ENCODE measurements at places on chromosomes 1 and 21.

DNA sequence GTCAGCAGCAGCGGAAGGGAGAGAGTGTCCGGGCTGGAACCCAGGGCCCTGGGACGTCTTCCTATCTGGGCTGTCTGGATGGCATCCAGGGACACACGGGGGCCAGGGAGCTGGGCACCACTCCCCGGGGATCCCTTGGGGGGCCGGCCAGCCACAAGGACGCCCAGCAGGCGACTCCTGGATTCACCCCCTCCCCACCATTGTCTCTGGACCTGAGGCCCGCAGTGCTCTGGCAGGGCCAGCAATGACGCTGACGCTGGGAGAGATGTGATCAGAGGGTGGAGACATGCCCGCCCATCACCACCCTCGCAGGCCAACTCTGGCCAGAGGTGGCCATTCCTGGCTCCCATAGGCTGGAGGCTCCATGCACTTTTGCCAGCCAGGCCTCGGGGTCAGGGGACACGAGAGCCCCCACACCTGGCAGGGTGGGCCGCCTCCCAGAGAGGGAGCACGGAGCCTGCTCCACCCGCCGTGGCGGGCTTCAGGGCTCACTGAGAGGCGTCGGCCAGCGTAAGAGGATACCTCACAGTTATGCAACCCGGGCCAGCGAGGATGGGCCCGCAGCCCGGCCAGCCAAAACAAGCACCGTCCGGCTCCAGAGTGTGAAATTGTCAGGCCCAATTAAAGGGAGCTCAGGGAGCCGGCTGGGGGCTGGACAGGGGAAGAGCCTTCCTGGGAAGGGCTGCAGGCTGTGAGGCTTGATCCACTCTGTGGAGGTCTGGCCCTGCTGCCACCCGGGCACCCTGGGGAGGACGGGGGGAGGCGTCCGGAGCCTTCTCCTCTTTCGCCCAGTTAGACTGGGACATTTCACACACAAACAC is 10.3 kb downstream of the ACTRT2 start:
- no peak for DNase-seq

DNA sequence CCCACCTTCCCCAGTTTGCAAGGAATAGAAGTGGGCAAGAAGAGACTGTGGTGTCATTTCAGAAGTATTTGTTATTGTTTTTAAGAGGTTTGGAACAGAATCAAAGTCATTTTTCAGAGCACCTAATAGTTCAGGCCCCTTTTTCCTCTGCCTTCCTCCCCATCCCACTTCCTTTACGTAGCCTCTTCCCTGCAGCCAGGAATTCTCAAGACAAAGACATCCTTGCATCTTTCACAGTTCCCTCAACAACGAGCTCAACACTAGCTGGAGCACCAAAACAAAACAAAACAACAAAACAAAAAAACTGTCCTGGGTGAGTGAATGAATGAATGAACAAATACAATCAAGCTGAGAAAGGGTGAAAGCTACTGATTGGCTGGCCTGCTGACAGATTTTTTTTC is 7.0 kb downstream of the PALMD start:
- DNase-seq = no peak

- no peak for DNase-seq
These were observed 71.4 kb downstream of the DIRAS3 start for GRCh38 chr1:67978890-67979516.

- no peak for DNase-seq
These were observed 23.1 kb downstream of the SLC26A9 start for GRCh38 chr1:205920159-205920558.

DNA sequence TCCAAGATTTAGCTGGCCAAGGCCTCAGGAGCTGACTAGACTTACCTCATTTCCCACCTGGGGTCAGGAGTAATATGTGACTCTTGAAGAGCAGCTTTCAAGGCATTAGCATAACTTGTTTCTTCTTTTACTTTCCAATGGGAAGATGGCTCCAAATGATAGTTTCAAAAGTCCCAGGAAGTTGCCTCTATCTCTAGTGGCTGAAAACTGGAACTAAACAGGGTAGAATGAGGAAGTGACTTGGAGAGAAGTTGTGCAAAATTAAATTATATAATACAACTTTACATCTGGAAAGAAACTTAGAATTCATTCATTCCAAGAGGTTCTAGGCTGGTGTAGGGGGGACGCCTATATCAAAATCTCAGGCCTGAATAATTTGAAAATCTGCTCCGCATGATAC is 250.1 kb upstream of the FMN2 start:
- no peak for DNase-seq

DNA sequence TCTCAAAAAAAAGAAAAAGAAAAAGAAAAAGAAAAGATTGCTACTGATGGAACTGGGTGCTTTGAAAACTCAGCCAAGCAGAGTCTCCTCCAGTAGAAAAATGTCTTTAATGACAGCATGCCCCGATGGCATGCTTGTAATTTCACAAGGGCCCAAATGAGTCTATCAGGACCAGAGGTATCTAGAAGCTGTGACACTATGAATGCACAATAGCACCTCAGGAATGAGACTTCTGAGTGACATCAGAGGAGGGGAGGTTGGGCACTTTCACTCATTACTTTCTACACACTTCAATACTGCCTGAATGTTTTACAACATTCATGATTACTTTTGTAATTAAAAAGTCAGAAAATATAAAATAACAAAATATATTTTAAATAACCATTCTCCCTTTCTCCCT is 15.1 kb upstream of the CD58 start:
- no peak for DNase-seq

- DNase-seq = no peak
These were observed 21.5 kb upstream of the TMCO2 start for GRCh38 chr1:40226192-40226591.

GRCh38 chr21:34536820-34537219 is 24.8 kb upstream of the KCNE1 start:
- no peak for DNase-seq

DNA sequence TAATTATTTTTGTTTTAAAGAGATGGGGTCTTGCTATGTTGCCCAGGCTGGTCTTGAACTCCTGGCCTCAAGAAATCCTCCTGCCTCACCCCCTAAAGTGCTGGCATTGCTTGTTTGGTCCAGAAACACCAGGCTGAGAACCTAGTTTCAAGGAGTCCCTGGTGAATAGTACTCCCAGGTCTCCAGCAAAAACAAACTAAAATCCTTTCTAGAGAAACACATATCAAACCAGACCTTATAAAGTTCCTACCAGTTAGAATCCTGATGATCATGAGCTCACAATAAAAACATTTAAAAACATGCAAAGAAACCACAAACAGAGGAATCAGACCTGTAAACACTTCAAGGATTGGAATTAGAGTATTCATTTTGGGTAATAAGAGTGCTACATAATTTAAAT is 34.4 kb upstream of the PADI1 start:
- no peak for DNase-seq

- no peak for DNase-seq
These were observed 791 bp upstream of the PIK3R3 start for GRCh38 chr1:46133181-46133658.

GRCh38 chr1:110752941-110753725 is 78.4 kb upstream of the KCNA3 start:
- no peak for DNase-seq

DNA sequence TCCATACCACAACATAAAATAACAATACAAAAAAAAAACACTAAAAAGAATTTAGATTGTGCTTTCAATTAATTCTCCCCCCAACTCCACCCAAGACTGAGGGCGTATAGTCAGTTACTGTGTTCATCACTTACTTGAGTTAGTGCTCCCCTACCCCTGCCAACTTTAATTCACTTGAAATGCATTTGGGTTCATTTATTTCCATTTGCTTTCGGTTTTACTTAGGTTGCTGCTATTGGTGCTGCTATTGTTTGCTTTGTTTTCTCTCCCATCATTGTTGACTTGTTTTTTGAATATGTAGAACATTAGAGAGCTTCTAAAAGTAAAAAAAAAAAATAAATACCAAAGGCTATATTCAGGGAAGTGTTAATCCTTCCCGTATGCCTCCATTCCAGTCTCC is 10.7 kb upstream of the CYYR1 start:
- DNase-seq = no peak
